ENCODE measurements at places on chromosomes 1 and 21.

DNA sequence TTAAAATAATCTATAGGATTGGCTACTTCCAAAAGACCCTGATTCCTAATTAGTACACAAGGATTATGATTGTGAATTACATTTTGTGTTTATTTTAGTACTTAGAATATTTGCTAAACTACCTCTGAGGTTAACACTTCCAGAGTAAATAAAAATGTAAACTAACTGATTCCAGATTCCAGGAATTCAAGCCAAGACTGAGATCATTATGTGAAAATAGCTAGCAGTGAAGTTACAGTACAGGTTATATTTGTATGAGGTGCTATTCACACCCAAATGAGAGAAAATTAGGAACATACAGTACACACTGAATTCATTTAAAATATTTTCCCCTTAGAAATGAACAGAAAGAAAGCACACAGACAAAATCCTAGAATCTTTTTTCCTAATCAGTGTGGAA is 28.8 kb downstream of the TTLL7 start:
- no peak for DNase-seq

GRCh38 chr1:239872626-239873025 is 219.1 kb upstream of the FMN2 start:
- no peak for DNase-seq

DNA sequence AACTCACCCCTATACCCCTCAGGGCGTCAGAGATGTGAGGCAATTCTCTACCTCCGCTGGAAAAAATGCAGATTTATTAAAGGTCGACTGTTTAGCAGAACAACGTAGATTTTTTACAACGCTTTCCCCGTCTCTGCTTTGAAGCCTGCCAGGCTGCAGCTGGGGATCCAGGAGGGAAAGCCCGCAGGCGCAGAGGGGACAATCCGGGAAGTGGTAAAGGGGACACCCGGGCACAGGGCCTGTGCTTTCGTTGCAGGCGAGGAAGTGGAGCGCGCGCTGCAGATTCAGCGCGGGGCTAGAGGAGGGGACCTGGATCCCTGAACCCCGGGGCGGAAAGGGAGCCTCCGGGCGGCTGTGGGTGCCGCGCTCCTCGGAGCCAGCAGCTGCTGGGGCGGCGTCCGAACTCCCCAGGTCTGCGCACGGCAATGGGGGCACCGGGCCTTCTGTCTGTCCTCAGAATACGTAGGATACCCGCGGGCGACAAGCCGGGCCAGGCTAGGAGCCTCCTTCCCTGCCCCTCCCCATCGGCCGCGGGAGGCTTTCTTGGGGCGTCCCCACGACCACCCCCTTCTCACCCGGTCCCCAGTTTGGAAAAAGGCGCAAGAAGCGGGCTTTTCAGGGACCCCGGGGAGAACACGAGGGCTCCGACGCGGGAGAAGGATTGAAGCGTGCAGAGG is 5.5 kb downstream of the SIM2 start:
- DNase-seq, result peak; percentile 80

DNA sequence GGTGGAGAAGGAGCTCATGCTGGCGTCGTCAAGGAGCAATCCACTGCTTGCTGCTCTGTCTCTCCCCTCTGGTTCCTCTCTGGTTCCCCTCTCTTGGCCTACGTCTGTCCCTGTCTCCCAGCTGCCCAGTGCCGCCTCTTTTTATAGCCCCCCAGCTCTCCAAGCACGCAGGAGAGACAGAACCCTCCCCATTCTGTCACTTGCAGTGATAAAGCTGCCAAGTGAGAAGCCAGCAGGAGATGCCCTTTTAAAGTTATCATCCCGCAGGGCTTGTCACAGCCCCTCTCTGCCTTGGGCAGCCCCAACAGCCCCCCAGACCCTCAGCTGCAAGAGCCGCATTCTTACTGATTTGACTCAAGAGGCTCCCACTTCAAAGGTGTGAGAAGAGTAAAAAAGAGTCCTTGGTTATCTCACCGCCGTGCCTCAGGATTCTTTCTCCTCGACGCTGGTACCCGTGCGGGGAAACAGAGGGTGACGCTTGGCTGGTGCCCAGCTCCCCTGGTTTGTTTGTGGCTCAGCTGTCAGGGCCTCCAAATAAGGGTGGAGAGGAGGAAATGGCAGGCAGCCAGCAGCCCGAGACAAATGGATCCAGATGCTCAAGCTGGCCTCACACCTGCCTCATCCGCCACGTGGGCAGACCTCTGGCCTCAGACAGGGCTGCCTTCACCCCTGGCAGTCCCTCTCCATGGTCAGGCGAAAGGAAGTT is at the start of gene NPPA:
NPPA (minus strand) TSS at position 117 of the 706 bp plus-strand sequence; CDS start at position 18, 99 bp downstream.
- peak; percentile 29 for DNase-seq

GRCh38 chr1:220544901-220545303 is 17.0 kb downstream of the MARK1 start:
- DNase-seq, result peak; percentile 25

DNA sequence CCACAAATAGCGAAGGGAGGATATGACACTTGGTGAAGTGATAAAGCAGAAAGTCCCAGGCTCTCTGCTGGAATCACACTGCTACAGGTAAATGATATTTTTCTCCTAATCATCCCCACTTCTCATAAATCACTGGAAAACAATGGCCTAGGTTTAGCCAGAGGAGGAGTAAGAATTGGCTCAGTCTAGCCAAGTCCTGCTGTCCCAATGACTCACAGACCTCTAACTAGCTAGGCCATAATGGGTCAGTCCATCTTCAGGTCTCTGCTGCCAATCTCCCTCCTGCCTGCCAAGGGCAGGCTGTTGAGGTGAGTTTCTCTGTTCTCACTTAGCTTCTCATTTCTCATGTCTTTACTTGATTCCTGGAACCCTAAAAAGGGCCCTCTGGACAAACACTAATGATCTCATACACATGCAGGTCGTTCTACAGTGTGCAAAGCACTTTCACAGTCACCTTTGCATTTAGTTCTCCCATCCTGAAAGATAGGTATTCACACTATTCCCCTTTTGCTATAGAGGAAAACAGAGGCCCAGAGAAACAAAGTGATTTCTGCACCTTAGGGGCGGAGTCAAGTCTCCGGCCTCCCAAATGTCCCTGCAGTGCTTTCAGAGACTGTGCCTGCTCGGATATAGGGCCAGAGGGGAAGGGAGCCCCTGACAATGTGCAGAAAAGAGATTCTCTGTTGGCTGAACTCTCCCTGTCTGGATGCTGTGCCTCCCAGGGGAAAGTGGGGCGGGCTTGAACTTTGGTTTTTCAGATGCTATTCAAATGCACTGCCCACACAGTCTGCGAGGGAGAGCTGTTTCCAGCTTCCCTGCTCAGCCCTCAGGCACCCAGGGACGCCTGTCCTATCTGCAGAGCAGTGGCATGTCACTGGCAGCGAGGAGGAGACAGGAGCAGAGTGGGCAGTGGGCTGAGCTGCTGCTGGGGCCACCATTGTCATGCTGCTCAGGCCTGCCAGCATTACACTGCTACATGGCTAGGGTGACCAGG is 3.9 kb upstream of the CDK18 start:
- no peak for DNase-seq

DNA sequence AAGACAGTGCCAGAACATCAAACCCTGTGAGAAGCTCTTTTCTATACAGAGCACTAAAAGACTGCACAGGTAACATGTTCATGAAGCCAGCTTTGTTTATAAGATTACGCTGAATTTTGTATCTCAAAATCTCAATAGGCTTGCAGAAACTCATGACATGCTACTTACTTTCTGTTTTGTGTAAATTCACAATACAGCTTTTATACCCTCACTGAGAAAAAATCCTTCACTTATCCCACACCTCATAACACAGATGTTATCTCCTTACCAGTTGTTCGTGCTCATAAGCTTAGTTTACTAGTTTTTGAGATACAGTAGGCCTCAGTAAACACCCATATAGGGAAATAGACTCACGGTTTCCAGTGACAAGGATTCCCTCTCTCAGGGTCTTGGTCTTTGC is 24.1 kb upstream of the GBP2 start:
- DNase-seq, result no peak

- no peak for DNase-seq
Observed at GRCh38 chr1:233229288-233229687, 66.2 kb downstream of the PCNX2 start.

DNA sequence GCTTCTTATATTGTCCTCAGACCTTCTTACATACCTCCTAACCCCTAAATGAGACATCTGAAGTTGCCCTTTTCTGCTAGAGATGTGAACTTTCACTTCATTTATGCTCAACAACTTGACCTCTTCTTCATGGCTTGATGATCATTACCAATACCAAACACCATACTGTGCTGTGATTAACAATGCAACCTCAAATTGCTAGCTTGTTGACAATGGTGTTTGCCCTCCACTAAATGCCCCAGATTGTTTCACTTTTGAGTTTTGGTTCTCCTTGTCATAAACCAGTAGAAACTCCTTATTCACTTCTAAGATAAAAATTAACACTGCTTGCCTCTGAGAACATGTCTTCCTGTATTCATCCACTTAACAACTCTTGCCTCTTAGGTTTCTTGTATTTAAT is 5.6 kb downstream of the JAK1 start:
- no peak for DNase-seq

GRCh38 chr1:64624808-64625207 is 120.1 kb upstream of the RAVER2 start:
- no peak for DNase-seq

- DNase-seq, result no peak
Observed at GRCh38 chr1:149967646-149968045, 31.0 kb upstream of the MTMR11 start.

GRCh38 chr21:34129039-34129891 is 55.9 kb downstream of the MRPS6 start:
- no peak for DNase-seq

DNA sequence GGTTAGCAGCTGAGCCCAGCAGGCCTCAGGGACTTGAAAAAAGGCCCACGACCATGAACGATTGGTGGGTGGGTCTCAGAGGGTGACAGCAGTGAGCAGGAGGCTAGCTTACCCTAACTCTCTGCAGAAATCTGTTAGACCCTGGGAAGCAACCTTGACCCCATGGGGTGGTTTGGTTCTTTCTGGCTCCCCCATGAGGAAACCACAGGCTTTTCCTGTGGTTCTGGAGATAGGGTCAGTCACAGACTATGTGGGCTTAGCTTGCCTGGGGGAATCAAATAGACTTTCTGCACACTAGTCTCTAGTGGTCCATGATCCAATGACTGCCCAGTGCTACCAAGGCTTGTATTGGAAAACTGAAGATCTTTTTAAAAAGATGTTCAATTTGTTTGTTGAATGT is 118.1 kb downstream of the PLXNA2 start:
- no peak for DNase-seq

DNA sequence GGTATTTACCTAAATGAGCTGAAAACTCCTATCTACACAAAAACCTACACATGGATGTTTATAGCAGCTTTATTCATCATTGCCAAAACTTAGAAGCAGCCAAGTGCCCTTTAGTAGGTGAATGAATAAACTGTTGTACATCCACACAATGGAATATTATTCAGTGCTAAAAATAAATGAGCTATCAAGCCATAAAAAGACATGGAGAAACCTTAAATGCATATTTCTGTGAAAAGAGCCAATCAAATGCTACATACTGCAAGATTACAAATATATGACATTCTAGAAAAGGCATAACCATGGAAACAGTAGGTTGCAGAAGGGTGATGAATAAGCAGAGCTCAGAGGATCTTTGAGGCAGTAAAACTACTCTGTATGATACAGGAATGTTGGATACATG is 23.3 kb downstream of the ABCB10 start:
- DNase-seq, result no peak

DNA sequence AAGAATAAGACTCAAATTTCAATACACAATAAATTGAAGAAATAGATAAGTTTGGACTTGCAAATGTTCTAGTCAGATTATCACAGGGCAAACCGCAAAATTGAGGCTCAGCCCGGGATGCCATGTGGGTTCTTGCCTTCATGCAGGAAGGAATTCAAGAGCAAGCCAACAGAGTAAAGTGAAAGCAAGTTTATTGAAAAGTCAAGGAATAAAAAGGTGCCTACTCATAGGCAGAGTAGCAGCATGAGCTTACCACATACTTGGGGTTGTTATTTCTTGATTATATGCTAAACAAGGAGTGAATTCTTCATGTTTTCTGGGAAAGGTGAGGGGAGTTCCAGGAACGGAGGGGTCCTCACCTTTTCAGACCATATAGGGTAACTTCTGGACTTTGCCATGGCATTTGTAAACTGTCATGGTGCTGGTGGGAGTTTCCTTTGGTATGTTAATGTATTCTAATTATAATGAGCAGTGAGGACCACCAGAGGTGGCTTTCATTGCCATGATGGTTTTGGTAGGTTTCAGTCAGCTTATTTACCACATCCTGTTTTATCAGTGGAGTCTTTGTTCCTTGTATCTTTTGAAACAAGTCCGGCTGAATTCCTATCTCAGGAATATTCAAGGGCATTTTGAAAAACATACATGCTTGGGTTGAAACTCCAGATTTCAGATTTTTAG is 2.0 kb upstream of the OR2AK2 start:
- no peak for DNase-seq

DNA sequence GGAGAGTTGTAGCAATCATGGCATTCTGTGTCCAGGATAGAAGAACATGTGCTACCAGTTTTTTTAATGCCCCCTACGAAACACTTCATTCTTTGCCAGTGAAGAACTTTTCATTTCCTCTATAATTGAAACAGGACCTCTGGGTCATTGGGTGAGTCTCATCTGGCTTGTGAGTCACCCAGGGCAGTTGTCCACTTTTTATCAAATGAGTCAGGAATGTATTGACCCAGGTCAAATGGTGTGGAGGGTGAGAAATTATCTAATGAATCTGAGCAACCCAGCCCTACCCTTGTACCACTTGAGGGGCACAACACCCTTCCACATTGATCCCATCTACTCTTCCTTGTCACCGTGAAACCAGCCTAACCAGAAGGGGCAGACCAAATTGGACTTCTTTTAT is 417.3 kb upstream of the PROX1 start:
- DNase-seq, result no peak

- peak; percentile 91 for DNase-seq
Observed at GRCh38 chr1:32963746-32964460, 706 bp downstream of the RNF19B start.

- peak; percentile 66 for DNase-seq
Observed at GRCh38 chr1:10671622-10672342, 124.7 kb downstream of the CASZ1 start.

DNA sequence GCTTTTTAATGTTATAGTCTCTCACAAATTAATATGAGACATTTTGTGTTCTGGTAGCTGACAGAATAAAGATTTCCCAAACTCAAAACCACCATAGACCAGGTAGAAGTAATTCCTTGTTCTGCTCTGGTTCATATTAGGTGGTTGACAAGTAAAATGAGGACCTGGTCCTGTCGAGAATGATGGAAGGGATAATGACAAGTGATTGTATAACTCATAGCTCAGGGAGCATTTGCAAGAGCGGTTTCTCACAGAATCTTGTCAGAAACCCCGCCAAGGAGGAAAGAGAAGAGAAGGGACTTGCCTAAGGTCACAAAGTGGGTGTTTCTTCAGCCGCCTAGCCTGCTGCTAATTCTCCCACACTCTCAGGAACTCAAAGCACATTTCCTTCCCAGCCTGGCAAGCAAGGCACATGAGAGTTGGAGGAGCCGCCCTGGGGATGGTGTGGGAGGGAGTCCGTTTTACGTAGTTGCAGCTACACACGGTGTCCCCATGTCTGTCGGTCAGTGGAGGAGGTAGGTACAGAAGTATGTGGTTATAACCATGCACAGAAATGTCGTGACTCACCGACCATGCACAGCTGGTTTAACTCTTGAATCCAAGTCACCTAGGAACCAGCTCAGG is 46.5 kb downstream of the SAMD13 start:
- DNase-seq, result no peak

- peak; percentile 96 for DNase-seq
Observed at GRCh38 chr21:45011911-45012661, 62.3 kb upstream of the ADARB1 start.

GRCh38 chr1:221335161-221336101 is 406.5 kb downstream of the DUSP10 start:
- DNase-seq, result no peak

Data from H7 (cell line).